AG09319 (cell line): ENCODE measurements at places on chromosomes 12 and 14.

DNA sequence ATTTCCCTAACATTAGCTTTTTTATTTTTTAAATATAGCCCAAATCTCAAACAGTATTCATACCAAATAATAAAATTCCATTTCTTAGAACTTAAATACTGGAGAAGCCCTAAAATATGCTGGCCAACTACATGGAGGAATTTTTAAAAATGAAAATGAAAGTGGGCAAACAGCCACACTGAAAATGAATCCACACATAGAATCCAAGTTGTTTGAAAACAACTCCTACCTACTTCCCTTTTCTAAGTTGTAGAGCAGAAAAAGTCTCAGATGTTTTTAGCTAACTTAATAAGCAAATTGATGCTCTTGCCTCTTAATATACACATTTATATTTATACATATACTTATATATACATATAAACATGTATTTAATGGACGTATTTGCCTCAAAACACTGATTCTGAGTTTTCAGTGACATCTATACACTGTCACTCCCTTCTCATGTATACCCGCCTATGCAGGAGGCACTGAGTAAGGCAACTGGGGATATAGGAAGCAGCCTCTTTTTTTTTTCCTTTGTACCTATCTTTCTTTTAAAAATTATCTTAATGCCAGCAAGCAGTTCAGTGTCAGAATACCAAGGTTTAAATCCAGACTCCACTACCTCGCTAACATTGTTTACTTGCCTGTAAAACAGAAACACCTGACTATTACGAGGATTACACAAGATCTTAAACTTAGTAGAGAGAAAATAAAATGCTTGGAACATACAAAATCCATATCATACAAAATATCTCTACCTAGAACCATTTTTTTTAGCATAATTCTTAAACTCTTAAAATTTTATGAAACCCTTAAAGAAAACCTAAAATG is 13.3 kb downstream of the DICER1 start:
- DNase-seq = no peak

DNA sequence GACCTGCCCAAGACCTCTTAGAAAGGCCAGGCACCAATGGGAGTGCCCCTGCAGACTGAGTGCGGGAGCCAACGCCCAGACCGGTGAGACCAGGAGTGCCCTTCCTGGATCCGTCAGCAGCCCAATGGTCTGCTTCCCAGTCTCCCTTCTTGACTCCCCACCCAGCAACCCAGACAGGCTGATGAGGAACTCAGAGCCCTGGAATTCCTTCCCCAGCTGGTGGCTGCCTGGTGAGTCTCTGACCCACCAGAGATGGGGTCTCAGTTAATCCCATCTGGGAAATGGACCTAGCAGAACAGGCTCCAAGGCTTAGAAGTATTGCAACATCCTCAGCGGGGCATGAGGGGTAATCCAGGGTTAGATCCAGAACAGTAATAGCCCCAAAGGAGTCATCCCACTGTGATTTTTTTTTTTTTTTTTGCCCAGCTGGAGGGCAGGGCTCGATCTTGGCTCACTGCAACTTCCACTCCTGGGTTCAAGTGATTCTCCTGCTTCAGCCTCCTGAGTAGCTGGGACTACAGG is 1.5 kb upstream of the RASAL1 start:
- no peak for DNase-seq

GRCh38 chr14:69672356-69672755 is 61.0 kb downstream of the SUSD6 start:
- no peak for DNase-seq

DNA sequence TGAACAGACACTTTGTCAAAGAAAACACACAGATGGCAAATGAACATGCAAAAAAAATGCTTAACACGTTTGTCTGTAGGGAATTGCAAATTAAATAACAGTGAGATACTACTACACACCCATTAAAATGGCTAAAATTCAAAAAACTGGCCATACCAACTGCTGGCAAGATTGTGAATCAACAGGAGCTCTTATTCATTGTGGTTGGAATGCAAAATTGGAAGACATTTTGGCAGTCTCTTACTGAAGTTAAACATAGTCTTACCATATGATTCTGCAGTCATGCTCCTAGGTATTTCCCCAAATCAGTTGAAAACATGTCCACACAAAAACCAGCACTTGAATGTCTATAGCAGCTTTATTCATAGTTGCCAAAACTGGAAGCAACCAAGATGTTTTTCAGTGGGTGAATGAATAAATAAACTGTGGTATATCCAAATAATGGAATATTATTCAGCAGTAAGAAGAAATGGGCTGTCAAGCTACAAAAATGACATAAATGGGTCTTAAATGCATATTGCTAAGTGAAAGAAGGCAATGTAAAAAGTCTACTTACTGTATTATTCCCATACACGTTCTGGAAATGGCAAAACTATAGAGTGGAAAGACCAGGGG is 91.4 kb downstream of the PLEKHA5 start:
- DNase-seq = no peak

- no peak for DNase-seq
Observed at GRCh38 chr12:25262389-25263074, 11.8 kb upstream of the KRAS start.

DNA sequence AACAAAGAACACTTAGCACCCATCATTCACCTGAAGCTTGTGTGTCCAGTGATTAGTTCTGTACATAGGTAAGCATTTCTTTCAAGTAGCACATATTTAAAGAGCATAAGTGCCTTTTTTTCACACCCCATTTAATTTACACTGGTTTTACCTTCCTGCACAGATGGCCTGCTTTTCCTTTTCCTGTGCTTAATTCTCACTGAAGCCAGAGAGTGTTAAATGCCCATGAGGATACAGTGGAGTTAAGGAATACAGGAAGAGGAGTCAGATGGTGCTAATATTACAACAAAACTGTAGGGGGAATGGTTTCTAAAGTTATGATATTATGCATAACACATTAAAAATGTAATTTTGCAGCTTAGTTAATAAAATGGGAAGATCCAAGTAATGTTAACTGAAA is 31.0 kb upstream of the SLC38A1 start:
- DNase-seq = no peak
